ENCODE measurements at places on chromosomes 7 and 10.
A peak's percentile ranks its signal among the peaks of the same experiment; 100 is the strongest.

DNA sequence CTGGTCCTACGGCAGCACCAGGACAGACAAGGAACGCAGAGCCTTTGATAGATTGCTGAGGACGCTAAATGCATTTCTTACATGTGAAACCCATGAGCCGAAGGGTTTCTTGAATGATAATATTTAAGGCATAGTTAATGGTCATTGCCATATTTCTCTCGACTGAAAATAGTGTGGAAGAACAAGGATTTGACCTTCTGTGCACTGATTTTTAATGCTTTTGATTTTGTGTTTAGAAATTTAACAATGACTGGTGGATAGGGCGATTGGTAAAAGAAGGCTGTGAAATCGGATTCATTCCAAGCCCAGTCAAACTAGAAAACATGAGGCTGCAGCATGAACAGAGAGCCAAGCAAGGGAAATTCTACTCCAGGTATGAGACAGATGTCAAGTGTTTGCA, 150.8 kb downstream of the NSUN6 start:
- DNase-seq, result no peak

DNA sequence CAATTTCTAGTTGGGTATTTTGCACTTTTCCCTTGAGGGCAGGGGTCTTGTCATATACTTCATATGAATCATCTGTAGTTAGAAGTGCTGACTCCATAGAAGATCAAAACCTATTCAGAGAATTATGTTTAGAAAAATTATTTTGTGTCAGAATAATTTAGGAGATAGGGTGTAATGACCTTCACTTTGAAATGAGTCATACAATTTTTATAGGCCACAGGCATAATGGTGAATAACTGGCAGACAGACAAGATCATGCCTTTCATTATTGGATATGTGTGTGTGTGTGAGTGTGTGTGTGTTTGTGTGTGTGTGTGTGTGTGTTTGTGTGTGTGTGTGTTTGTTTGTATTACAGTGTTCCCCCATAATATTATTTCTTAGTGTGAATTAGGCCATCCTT, 523.0 kb downstream of the ANKRD7 start:
- DNase-seq, result peak; percentile 6

DNA sequence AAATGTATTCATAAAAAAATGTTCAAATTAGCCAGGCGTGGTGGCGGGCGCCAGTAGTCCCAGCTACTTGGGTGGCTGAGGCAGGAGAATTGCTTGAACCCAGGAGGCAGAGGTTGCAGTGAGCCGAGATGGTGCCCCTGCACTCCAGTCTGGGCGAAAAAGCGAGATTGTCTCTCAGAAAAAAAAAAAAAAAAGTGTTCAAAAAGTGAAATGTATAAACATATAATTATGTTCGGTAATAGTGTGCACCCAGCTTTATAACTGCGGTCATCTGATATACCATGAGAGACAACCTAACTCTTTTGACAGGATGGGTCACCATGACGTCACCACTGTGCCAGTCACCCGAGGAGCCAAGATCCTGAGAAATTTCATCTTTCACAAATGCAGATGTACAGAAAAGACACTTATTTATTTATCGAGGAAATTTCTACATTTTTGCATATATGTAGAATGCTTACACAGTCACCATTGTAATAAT, 594 bp upstream of the RP9 start:
- no peak for DNase-seq

DNA sequence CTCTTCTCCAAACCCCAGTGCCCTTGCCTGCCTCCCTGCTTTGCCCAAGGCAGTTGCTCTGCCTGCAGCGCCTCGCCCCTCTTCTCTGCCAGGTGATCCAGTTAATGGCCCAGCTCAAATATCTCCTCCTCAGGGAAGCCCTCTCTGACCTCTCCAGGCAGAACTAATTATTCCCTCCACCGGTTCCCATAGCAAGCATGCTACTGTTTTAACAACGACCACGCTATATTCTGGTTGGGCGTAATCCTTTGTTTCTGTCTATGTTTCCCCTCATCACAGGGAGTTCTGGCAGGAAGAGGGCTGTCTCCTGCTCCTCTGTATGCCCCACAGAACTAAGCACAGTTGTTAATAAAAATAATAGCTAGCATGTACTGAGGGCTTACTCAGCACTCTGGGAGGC, 36.8 kb upstream of the R3HCC1L start:
- no peak for DNase-seq

- DNase-seq, result no peak
These were observed 291.2 kb downstream of the AHR start for GRCh38 chr7:17589671-17590070.

DNA sequence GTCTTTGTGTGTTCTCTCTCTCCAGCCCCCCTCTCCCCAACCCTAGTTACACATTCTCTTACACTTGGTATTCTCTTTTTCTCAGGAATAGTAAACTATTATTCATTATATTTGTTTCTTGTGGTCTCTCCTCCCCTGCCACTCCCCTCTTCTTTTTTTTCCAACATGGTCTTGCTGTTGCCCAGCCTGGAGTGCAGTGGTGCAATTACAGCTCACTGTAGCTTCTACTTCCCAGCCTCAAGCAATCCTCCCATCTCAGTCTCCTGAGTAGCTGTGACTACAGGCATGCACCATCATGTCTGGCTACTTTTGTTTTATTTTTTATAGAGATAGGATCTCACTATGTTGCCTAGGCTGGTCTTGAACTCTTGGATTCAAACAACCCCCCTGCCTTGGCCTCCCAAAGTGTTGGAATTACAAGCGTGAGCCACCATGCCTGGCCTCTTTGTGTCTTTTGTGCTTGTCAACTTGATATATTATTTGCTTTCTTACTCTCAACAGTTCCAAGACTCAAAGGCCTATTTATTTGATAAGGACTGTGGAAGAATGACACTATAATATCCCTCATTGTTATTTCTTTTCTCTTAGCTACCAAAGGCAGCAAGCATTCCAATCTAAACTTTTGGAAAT, 66.9 kb downstream of the MLLT10 start:
- no peak for DNase-seq

GRCh38 chr10:17353568-17354300, 100.7 kb downstream of the ST8SIA6 start:
- no peak for DNase-seq

GRCh38 chr7:47482013-47482875, 99.7 kb downstream of the TNS3 start:
- peak; percentile 99 for DNase-seq

GRCh38 chr7:129742256-129742655, 130.7 kb downstream of the NRF1 start:
- no peak for DNase-seq

DNA sequence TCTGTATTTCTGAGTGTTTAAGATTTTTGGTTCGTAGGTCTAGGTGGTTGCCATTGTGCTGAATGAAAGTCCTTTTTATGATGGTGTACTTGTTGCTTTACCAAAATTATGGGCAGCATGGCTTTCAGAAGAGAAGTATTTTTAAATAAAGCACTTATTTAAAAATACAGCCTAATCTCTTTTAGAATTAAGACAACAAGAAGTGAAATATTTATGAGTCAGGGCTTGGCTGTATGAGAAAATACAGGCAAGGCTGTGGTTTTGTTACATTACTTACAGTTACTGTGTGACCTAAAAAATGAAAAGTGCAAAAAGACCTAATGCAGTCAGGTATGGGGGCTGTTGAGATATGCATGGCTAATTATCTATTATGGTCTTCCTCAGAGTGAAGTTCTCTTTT, 185.2 kb upstream of the PPP1R3A start:
- DNase-seq, result no peak

GRCh38 chr10:73968098-73968521, 29.8 kb upstream of the VCL start:
- DNase-seq, result peak; percentile 23

DNA sequence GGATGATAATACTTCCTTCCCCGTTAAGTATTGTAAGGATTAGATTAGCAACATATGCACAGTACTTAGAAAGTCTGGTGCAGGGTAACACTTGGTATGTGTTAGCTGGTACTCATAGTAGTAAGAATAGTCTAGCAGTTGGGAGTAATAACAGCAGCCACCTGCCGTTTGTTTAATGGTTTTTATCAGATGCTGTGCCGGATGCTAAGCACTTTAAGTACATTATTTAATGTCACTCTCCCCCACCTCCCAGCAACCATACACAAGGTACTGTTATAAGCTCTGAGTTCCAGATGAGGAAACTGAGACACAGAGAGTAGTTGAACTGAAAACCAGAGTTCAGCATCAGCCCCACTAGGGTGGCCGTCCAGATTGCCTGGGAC, 60.1 kb downstream of the ZMIZ1 start:
- no peak for DNase-seq

DNA sequence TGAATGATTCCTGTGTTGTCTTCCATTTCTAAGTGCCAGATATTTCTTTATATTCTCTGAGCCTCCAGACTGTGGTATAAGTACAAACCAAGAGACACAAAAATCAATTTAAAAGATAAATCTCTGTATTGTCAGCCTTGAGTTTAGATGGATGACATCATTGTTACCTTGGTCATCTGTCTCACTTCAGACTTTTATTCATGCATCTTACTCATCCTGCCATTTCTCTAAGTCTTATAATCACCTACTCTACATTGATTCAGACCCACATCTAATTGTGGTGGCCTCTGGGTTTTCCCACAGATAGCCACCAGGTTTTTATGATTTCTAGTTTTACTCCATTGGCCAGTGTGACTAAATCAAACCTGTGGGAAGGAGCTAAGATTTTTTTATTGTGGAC, 26.8 kb upstream of the HDAC9 start:
- no peak for DNase-seq

DNA sequence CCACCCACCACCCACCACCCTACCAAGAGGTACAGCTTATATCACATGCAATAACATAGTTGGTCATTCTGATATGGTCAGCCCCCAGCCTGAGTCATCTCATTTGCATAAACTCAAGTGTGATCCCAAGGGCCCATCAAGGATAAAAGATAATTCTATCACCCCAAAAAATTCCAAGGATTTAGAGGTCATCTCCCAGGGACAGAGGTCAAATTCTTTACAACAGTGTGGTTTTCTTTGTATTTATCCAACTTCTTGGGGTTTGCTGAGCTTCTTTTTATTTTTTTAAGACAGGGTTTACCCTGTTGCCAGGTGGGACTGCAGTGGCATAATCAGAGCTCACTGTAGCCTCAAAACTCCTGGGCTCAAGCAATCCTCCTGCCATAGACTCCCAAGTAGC, 9.4 kb upstream of the GTPBP10 start:
- no peak for DNase-seq

DNA sequence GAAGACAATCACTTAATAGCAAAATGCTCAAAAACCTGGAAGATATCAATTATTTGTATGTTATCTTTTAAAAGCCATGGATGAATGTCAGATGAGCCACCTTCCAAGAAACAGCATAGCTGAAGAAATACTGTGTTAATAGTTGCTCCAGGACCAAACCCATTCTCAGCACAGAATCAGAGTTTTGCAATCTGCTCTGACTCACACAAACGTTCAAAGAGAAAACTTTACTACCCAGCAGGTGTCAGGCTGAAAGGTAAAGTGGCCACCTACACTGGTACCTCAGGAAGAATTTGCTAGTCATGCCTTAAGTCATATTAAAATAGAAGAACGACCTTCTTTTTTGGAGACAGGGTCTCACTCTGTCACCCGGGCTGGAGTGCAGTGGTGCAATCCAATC, 526.5 kb downstream of the PARD3 start:
- DNase-seq, result no peak

DNA sequence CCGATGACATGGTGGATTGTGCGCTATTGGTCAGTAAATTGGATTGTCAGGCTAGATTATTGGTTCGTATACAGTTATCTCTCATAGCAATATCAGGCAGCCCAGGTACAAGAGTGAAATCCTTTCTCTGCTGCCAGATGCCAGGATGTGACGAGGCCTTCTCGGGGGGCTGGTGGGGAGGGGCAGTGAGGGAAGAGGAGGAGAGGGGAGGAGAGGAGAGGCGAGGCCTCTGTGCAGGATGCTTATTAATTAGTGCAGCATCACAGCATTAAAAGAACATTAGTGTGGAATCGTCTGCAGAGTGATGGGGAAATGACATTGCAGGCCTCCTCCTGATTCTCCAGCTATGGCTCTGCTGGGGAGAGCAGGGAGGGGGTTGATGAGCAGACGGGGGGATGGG, 30.5 kb upstream of the SLF2 start:
- DNase-seq, result no peak

GRCh38 chr7:127979728-127980126, 51.5 kb downstream of the LRRC4 start:
- DNase-seq, result no peak

GRCh38 chr10:101778781-101779543, 3.0 kb upstream of the FGF8 start:
- DNase-seq, result no peak

DNA sequence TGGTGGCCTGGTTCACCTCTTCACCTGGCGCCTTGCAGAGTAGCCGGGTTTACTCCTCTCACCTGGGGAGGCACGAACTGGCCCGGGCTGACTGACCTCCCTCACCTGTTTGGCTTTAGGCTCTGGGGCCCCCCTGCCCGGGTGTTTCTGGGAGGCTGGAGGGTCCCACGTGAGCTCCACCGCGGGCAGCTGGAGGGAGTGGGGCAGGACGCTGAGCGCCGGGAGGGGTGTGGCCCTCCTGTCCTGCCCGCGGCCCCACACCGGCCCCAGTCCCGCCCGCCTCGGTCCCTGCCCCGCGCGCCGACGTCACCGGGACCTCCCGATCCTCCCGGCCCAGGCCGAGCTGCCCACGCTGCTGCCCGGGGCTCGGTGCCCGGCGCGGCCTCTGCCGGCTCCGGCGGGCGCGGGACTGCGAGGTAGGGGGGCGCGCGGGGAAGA, at the start of gene AMZ1:
TSS of gene AMZ1 (plus strand) at position 322 of the 438 bp plus-strand sequence. CDS start 12,250 bp downstream, outside the sequence.
- DNase-seq, result no peak

GRCh38 chr10:93722550-93722949, 20.2 kb upstream of the FRA10AC1 start:
- no peak for DNase-seq
